ENCODE measurements at places on chromosomes 2 and 18.
A peak's percentile ranks its signal among the peaks of the same experiment; 100 is the strongest.

GRCh38 chr2:38029512-38029911 lies 46.4 kb downstream of the CYP1B1 start:
- no peak for DNase-seq

DNA sequence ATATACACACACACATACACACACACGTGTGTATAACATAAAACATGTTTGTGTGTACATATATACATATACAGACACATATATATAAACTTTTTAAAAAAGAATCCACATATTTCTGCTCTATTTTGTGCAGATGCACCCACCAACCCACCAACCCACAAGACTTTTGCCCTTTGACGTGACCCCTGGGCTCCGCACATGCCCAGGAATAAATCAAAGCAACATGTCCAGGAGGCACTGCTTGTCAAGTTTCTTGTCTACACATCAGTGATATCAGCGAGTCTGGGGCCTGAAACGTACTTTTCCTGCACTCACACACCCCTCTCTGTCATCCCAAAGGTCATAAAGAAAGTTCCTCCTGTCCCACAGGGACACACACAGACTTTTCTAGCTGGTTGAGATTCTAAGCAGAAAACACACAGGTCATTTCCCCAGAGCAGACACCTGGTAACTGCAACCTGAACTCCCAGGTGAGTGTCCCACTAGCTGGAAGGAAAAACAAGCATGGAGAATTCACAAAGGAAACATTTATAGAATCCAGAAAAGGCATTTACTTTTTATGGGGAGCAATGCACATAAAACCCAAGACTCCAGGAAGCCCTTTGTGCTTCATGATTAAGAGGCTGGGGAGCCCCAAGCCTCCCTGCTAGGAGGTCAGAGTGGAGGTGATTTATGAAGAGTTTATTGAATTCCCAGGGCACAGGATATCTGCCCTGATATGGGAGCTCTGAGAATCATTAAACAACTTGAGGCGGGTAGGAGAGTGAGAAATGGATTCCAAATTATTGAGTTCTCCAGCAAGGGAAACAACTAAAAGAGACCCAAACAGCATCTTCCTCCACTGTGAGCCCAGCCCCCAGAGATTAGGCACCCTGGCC lies 211.6 kb downstream of the MGAT5 start:
- DNase-seq: no peak

DNA sequence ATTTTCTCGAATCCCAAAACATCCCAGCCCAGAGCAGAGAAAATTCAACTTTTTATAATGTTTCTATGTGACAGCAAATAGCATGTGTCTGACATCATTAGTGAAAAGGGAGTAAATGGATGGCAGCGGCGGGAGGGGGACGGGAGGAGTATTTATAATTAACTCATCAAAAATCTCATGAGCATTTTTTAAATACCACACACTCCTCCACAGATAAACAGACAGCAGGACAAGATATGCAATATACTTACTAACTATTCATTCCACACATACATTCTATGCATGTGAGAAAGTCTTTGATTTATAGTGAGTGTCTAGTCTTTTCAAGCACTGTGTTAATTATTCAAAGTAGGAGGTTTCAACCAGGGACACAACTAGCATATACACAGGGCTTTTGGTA lies 107.6 kb downstream of the LRP2 start:
- DNase-seq: no peak

- DNase-seq: no peak
These were observed 104.6 kb downstream of the SP3 start for GRCh38 chr2:173860566-173860965.

DNA sequence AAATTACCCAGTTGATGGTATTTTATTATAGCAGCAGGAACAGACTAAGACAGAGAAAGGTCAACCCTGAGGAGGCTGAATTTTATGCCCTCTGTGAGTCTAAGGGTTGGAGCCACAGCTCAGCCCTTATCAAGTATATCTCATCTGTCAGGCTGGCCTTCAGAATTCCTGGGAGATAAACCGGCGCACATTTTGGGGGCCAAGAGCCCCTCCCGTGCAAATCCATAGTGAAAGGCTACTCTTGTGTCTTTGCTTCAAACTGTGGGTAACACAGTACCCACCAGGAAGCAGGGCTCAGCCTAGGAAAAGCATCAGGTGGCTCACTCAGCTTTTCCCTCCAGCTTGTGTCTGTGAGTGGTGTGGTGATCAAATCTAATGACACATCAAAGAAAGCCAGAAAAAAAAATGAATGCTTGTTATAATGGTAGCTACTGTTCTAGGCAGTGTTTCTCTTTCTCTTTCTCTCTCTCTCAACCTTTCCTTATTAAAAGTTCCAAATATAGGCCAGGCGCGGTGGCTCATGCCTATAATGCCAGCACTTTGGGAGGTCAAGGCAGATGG lies 25.0 kb upstream of the ASXL2 start:
- no peak for DNase-seq

GRCh38 chr2:82526277-82526676 lies 1932.8 kb downstream of the SUCLG1 start:
- no peak for DNase-seq

GRCh38 chr2:106098081-106098480 lies 96.0 kb downstream of the UXS1 start:
- no peak for DNase-seq

GRCh38 chr2:145551686-145552085 lies 1031.8 kb upstream of the ZEB2 start:
- no peak for DNase-seq

GRCh38 chr2:80050246-80050645 lies 254.3 kb downstream of the LRRTM1 start:
- no peak for DNase-seq

DNA sequence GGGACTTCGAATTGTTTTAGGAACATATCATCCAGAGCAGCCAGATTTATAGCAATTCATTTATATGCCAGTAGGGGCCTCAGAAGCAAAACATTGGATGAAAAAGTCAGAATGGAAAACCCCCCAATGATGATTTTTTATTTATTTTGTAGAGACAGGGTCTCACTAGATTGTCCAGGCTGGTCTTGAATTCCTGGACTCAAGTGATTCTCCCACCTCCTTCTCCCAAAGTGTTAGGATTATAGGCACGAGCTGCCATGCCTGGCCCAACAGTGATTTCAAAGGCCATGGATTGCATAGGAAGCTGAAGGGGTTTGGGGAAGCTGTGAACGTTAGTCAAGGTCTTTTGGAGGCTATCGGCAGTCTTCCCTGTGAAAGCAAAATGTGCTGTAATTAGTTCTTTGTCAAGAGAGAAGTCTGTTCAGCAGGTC lies 21.9 kb upstream of the MCFD2 start:
- DNase-seq: peak; percentile 52

DNA sequence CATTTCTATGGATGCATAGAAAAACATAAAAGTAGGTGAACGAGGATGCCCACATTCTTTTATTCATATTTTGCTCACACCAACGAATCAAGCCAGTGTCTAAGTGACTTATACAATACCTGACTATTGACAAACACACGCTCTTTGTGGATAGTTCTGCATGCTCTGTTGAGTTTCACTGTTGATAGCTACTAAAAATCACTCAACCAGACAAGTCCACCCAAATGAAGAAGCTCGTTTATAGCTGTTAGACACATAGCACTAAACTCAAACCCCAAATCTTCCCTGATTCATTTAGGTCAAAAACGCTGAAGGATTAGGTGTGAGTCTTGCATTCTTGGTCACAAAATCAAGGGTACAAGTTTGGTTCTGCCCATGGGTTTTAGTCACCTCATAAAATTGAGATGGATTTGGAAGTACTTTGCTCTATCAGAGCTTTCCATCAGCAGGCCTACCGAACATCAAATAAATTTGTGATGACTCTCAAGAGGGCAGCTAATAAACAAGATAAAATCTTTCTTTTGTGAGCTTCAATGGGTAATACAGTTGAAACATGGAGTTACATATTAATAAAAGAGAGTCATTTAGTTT lies 92.7 kb upstream of the ETAA1 start:
- no peak for DNase-seq

DNA sequence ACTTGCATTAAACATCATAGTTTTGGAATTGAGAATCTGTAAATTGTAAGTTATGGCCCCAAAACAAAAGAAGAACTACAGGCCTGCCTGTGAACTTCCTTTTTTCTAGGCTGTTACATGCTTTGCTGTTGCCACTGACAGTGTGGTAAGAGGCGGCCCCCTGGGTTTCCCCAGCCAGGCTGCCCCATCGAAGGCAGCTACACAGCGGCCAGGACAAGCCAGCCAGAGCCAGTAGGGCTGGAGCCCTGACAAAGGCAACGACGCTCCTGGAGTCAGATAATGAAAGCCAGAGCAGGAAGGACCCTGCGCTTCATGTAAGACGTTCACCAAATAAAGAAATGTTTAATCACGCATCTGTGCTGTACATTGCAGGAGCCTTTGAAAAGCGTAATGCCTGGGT lies 55.0 kb downstream of the ANKRD44 start:
- peak; percentile 91 for DNase-seq
